ENCODE measurements at places on chromosomes 6 and 20. TPM values are rescaled to one million over a fixed set of nuclear protein-coding genes. Genes with fewer than 3 reads are reported as not detected.

Gene RWDD2A
- total RNA-seq: 0.60 TPM

DNA sequence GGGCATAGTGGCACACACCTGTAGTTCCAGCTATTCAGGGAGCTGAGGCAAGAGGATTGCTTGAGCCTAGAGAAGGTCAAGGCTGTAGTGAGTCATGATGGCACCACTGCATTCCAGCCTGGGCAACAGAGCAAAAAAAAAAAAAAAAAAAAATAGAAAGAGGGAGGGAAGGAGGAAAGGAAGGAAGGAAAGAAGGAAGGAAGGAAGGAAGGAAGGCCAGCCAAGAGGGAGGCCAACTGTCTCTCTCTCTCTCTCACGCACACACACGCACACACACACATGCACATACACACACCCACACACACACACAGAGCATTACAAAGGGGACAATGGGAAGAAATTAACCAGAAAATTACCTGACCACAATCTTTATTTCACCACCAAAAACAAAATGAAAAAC is 50.6 kb upstream of the COL9A1 start:
- DNase-seq: no peak

DNA sequence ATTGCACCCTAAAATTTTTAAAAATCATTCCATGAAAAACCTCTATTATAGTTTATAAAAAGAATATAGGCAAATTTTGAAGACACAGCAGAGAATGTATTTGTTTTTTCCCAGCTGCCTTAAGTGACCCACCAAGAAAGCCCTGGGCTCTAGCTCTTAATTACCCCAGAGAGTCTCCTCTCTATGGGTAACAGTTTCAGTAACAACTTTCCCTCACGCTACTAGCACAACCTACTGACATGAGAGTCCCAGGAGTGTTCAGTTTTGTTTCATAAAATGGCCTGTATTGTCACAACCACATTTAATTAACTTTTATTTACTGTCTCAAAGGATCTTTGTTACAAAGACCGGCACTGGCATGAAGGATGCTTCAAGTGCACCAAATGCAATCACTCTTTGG is 41.5 kb downstream of the FHL5 start:
- DNase-seq: no peak

Gene CAGE1
- 0.16 TPM for total RNA-seq

Gene FHL5
- not detected for total RNA-seq

Gene PGC
- 0.26 TPM for total RNA-seq

Gene COX4I2
- not detected for total RNA-seq

- no peak for DNase-seq
These were observed 39.2 kb upstream of the CLDN20 start for GRCh38 chr6:155224618-155225017.

DNA sequence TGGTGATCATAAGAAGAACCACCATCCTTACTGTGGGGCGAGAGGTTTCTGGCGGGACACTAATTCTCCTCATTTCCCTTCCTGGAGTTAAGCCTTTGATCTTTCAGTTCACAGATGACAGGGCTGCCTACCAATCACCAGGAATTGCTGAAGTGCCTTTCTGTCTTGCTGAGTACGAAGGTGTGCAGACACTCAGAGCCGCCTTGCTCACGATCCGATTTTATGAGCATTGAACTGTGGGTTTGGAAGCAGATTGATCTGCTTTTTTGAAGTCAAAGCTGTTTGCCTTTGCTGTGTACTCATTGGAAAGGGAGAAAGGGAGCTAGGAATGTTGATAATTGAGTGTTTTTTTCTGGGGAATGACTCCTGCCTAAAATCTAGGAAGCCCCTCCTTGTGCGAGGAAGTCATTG is 129.1 kb upstream of the SALL4 start:
- peak; percentile 35 for DNase-seq

Gene BPIFB1
- total RNA-seq: not detected

Gene GGTLC1
- total RNA-seq: not detected

GRCh38 chr6:141467041-141467440 is 665.7 kb upstream of the GJE1 start:
- DNase-seq: no peak

Gene TAAR1
- not detected for total RNA-seq

GRCh38 chr6:110250058-110250457 is 69.8 kb downstream of the CDC40 start:
- no peak for DNase-seq

DNA sequence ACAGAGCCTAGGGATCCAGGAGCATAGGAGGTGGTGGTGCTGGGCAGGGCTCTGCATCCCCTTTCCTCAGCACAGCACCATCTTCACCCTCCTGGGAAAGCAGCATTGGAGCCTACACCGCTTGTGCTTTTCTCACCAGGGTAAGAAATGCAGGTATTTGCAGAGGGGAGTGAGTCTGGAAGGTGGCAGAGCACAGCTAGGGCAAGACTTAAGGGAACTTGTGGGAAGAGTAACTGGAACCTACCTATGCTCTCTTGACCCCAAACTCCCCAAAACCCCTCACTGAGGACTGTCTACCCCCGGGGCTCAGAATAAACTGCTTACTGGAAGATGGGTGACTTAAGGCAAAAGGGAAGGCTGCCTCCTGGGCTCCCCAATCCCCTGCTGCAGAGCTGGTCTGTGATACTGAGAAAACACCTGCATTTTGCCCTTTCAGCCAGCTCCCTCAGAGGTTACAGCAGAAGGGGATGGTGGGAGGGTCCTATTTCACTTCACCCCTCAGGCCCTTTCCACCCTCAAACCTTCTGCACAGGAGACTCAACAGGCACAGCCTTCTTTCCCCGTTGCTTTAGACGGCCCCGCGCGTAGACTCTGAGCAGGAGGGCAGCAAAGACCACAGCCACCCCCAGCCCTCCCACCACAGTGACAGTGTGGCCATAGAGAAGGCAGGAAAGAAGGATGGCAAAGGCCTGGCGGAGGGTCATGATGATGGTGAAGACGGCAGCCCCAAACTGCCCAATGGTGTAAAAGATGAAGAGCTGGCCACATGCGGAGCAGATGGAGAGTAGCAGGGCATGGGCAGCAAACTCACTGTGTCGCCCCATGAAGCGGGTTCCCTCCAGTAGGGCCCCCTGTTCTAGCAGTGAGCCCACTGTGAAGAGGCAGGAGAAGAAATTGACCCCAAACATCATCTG is 2.9 kb downstream of the SLC35B2 start:
- no peak for DNase-seq

Data from HT-29 (cell line).